Stimulated activated CD8-positive, alpha-beta memory T cell treated with anti-CD3 and anti-CD28 coated beads, Interleukin-7, amount 100 ng/mL, for 48 hours (primary cell): ENCODE measurements at places on chromosomes 2 and 18.

- no peak for DNase-seq
Measured at GRCh38 chr18:56815926-56816325, 164.8 kb downstream of the WDR7 start.

- DNase-seq = no peak
Measured at GRCh38 chr2:41160439-41160838, 708.5 kb upstream of the SLC8A1 start.

DNA sequence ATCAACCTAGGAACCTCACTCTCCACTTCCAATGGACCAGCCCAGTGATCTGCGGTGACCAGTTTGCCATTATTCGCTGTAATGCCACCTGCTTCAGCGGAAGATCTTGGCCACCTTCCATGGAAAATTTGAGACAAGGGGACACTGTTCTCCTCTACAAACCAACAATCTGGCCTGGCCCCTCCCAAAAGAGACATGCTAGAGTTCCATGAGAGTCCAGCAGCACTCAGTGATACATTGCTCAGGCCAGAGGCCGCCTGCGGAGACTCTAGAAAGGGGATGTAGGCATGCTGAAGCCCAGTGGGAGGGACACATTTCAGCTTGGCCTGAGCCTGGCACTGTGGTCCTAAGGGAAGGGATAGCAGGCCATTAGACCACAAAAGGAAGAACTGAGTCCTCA is 58.3 kb downstream of the COL6A3 start:
- no peak for DNase-seq

GRCh38 chr18:2932247-2933181 is 80.4 kb downstream of the LPIN2 start:
- no peak for DNase-seq
